ENCODE measurements at places on chromosomes 11 and 22. TPM values are rescaled to one million over a fixed set of nuclear protein-coding genes. Genes with fewer than 3 reads are reported as not detected.
A peak's percentile ranks its signal among the peaks of the same experiment; 100 is the strongest.

- H3K36me3 ChIP-seq, result peaks cover 69% of the 10 kb centered on the region
- peak; percentile 94 for DNase-seq
- H3K27me3 ChIP-seq, result no peaks in the 10 kb centered on the region
- H3K27ac ChIP-seq, result peak overlapping the region; percentile 93
- H3K4me3 ChIP-seq, result peak overlapping the region; percentile 70
Observed at GRCh38 chr22:26502688-26503561, 9.3 kb downstream of the TFIP11 start.

GRCh38 chr11:119347242-119347641 lies 737 bp upstream of the MFRP start:
- no peak overlapping the region for H3K27ac ChIP-seq
- H3K36me3 ChIP-seq, result no peaks in the 10 kb centered on the region
- H3K4me3 ChIP-seq, result no peak overlapping the region
- DNase-seq, result no peak

GRCh38 chr11:89021339-89021738 lies 44.4 kb downstream of the GRM5 start:
- H3K27me3 ChIP-seq, result no peaks in the 10 kb centered on the region
- no peaks in the 10 kb centered on the region for H3K36me3 ChIP-seq
- DNase-seq, result no peak
- no peaks in the 10 kb centered on the region for H3K4me1 ChIP-seq

DNA sequence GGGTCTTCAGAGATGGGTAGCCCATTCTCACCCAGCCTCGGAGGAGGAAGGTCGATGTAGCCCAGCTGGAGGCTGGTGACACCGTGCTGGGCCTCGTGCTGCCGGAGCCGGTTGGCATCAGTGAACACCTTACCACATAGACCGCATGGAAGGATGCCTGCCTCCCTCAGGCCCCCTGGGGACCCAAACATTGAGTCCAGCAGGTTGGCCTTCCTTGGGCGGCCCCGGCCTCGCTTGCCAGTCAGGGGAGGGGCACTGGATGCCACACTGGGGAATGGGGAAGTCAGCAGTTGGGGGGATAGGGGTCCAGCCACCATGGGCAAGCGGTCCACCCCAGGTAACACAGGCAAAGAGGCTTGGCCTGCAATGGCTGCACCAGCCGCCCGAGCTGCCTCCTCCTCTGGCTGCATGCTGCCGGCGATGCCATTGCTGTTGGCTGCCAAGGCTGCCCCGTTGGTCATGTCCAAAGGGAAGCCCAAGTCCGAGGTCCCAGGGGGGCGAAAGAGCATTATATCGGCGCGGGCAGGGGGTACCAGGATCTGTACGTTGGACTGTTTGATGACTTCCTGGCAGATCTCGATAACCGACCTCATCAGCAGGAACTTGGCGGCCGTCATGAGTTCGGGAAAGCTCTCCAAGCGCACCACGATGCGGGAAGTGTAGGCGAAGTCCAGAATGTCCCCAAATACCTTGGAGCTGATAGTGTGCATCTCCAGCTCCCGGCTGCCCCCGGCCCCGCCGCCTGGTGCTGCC lies 1.4 kb downstream of the PATZ1 start:
- H3K4me3 ChIP-seq, result peak overlapping the region; percentile 83
- H3K27ac ChIP-seq, result peak overlapping the region; percentile 84
- H3K36me3 ChIP-seq, result peaks cover 46% of the 10 kb centered on the region
- peaks cover 59% of the 10 kb centered on the region for H3K4me1 ChIP-seq

The AGBL2 gene
- total RNA-seq, result 7.8 TPM

The ALG9 gene
- total RNA-seq, result 29.2 TPM

GRCh38 chr22:21959274-21960074 lies 6.8 kb upstream of the PPM1F start:
- H3K4me3 ChIP-seq, result no peak overlapping the region
- DNase-seq, result no peak
- peaks cover 14% of the 10 kb centered on the region for H3K36me3 ChIP-seq
- no peak overlapping the region for H3K27ac ChIP-seq
- H3K4me1 ChIP-seq, result no peaks in the 10 kb centered on the region
- H3K27me3 ChIP-seq, result no peaks in the 10 kb centered on the region
